ENCODE measurements at places on chromosomes 7 and 10. TPM values are rescaled to one million over a fixed set of nuclear protein-coding genes. Genes with fewer than 3 reads are reported as not detected.

GRCh38 chr10:30098629-30099028, 39.2 kb upstream of the JCAD start:
- H3K27me3 ChIP-seq, result no peaks in the 10 kb centered on the region
- H3K36me3 ChIP-seq, result no peaks in the 10 kb centered on the region
- no peak overlapping the region for H3K4me3 ChIP-seq
- no peak for DNase-seq

- no peaks in the 10 kb centered on the region for H3K4me1 ChIP-seq
- H3K4me3 ChIP-seq, result no peak overlapping the region
- no peaks in the 10 kb centered on the region for H3K27me3 ChIP-seq
Observed at GRCh38 chr7:23022258-23022769, 8.4 kb upstream of the HYCC1 start.

- no peaks in the 10 kb centered on the region for H3K27me3 ChIP-seq
- H3K4me3 ChIP-seq, result no peak overlapping the region
- no peaks in the 10 kb centered on the region for H3K4me1 ChIP-seq
- DNase-seq, result no peak
Observed at GRCh38 chr10:121165276-121165675, 314.1 kb downstream of the WDR11 start.

GRCh38 chr10:52621635-52622079, 150.9 kb downstream of the MBL2 start:
- DNase-seq, result peak; percentile 10
- H3K4me3 ChIP-seq, result no peak overlapping the region
- no peaks in the 10 kb centered on the region for H3K36me3 ChIP-seq

The FAM221A gene
- 12.9 TPM for total RNA-seq

The STAG3 gene
- 1.5 TPM for total RNA-seq

The CDC123 gene
- 78.1 TPM for total RNA-seq

The SPDYE16 gene
- 0.33 TPM for total RNA-seq

DNA sequence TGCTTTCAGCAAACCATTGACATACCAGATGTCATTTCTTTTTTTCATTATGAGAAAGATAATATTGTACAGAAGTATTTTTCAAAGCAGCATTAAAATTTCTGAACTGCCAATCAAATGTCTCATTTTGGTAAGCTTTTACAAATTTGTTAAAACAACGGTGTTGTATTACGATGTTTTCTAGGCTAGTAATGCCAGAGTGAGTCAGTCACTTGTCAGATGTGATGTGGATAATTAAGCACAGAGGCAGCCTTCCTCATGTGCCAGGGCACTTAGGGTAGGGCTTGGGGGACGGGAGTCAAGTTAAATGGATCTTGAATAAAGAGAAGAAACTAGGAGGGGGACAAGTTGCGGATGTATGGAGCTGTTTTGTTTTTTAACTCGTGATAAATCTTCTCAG, 10.1 kb downstream of the PSTK start:
- H3K36me3 ChIP-seq, result peaks cover 13% of the 10 kb centered on the region
- H3K4me3 ChIP-seq, result no peak overlapping the region
- DNase-seq, result no peak

DNA sequence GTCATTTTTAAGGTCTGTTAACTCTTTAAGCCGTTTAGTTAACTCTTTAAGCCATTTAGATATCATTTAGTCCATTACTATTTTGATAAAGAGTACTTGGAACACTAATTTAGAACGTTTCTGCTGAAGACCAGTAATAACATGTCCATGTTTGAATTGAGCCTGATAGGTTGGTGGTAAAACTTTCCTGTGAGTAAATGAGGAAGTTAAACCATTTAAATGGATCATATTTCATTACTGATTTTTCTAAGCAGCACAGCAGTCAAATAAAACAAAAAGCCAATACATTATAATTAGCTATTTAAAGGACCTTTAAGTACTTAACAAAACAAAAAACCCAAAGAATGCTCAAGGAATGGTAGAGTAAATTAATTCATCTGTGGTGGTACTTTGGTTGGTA, 29.4 kb downstream of the PHTF2 start:
- H3K4me1 ChIP-seq, result no peaks in the 10 kb centered on the region
- no peak overlapping the region for H3K27ac ChIP-seq
- no peak overlapping the region for H3K4me3 ChIP-seq
- DNase-seq, result no peak

The PDE1C gene
- 7.8 TPM for total RNA-seq

DNA sequence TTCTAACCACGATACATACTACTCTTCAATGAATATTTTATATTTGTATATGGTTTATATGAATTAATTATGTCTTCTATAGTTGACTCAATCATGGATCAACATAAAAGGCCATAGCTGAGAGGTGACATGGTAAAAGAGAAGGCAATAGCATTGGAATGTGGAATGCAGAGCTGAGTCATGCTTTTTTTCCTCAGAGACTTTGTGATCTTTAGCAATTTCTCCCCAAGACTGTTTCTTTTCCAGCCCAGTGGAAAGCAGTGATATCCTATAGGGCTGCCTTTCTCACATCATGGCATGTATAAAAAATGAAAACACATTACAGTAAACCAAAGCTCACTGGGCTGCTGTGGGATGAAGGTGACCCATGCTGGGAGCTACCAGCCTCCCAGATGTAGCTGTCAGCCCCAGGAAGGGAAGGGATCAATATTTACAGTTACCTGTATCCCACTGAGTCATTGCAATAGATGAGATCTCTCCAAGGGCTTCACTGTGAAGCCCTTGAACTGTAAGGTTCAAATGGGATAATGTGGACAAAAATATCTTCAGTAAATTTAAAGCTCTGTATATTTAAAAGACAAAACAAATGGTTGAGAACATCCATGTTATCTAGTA, 30.2 kb downstream of the SLC39A12 start:
- DNase-seq, result no peak
- no peaks in the 10 kb centered on the region for H3K36me3 ChIP-seq
- H3K27me3 ChIP-seq, result no peaks in the 10 kb centered on the region
- H3K4me1 ChIP-seq, result no peaks in the 10 kb centered on the region
- no peak overlapping the region for H3K4me3 ChIP-seq

The FIS1 gene
- 309 TPM for total RNA-seq

GRCh38 chr10:86385806-86386205, 19.2 kb upstream of the GRID1 start:
- H3K4me3 ChIP-seq, result no peak overlapping the region
- peaks cover 5% of the 10 kb centered on the region for H3K4me1 ChIP-seq
- DNase-seq, result no peak
- H3K27ac ChIP-seq, result no peak overlapping the region
- H3K27me3 ChIP-seq, result no peaks in the 10 kb centered on the region

GRCh38 chr7:29723599-29723998, 82.7 kb upstream of the WIPF3 start:
- H3K27ac ChIP-seq, result no peak overlapping the region
- no peaks in the 10 kb centered on the region for H3K36me3 ChIP-seq
- DNase-seq, result no peak
- H3K27me3 ChIP-seq, result no peaks in the 10 kb centered on the region
- H3K4me3 ChIP-seq, result no peak overlapping the region

DNA sequence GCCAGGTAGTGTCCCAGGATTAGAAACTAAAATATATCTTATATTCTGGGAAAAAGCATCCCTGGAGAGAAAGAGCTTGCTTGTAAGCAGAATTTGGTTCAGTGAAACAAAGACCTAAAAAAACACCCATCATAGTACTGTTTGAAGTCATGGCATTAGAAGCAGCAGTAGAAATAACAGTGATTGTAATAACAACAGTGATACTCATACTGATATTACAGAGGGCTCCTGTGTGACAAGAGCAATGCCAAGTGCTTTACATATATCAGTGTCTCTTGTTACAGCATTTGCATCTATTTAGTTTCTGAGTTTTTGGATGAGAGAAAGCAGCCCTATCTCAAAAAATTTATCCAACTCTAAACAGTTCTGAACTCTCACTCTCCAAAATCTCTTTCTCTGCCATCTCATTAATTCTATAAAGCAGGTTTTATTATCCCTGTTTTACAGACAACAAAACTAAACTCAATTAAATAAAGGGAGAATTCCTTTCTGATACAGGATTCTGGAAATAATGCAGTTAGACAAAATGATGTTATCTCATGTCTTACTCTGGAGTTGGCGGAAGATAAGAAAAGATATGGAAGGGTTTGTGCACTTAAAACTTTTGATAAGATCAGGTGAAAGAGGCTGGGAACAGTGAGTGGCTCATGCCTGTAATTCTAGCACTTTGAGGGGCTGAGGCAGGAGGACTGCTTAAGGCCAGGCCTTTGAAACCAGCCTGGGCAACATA, 146.5 kb upstream of the AOAH start:
- H3K27ac ChIP-seq, result no peak overlapping the region
- H3K36me3 ChIP-seq, result peaks cover 17% of the 10 kb centered on the region
- H3K27me3 ChIP-seq, result no peaks in the 10 kb centered on the region
- no peak for DNase-seq
- no peak overlapping the region for H3K4me3 ChIP-seq

GRCh38 chr7:120944826-120945562, 5.6 kb upstream of the ING3 start:
- H3K27me3 ChIP-seq, result no peaks in the 10 kb centered on the region
- H3K27ac ChIP-seq, result no peak overlapping the region

DNA sequence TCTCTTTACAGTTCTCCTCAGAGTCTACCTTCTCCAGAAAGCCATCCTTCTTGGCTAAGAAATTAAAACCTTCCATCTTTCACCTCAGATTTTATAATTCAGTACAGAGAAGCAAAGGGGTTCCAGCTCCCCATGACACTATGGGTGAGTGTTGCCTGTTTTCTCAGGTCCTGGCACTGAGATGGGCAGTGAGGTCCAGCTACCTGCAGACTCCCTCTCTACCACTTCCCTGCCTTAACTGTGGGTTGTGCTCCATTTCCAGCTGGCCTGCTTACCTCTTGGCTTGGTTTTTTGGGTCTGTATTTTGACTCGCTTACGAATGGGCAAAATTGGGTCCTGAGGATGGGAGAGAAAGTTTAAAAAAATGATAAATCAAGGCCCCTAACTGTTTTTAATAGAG, 26.3 kb downstream of the ZCWPW1 start:
- no peak overlapping the region for H3K27ac ChIP-seq
- H3K36me3 ChIP-seq, result no peaks in the 10 kb centered on the region
- no peak for DNase-seq
- H3K27me3 ChIP-seq, result no peaks in the 10 kb centered on the region

GRCh38 chr7:108716783-108717182, 147.1 kb downstream of the DNAJB9 start:
- no peak overlapping the region for H3K27ac ChIP-seq
- no peaks in the 10 kb centered on the region for H3K27me3 ChIP-seq
- no peak overlapping the region for H3K4me3 ChIP-seq
- no peak for DNase-seq
- H3K36me3 ChIP-seq, result no peaks in the 10 kb centered on the region
- H3K4me1 ChIP-seq, result no peaks in the 10 kb centered on the region

The TMEM236 gene
- total RNA-seq, result 0.29 TPM

DNA sequence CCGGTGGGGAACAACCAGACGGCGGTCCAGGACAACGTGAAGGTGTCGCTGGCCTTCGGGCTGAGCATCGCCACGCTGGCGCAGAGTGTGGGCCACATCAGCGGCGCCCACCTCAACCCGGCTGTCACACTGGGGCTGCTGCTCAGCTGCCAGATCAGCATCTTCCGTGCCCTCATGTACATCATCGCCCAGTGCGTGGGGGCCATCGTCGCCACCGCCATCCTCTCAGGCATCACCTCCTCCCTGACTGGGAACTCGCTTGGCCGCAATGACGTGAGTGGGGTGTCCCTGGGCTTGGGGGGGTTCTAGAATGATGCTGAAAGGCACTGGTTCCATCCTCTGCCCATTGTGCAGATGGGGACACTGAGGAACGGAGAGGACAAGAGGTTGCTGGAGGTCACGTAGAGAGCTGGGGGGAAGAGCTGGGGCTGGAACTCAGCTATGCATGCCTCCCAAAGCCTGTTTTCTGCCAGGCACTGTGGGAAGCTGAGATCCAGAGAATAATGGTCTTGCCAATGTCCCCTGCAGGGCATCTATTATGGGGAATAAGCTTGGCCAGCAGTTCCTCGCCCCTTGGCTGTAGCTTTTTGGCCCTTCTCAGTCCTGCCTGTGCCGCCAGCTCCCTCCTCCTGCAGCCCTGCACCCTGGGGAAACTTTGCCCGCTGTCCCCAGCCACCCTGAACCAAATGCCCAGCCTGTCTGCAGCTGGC, 523 bp downstream of the AQP1 start:
- no peak for DNase-seq
- no peak overlapping the region for H3K27ac ChIP-seq
- H3K4me3 ChIP-seq, result no peak overlapping the region

- DNase-seq, result no peak
- no peaks in the 10 kb centered on the region for H3K36me3 ChIP-seq
- H3K4me1 ChIP-seq, result no peaks in the 10 kb centered on the region
- H3K4me3 ChIP-seq, result no peak overlapping the region
- no peak overlapping the region for H3K27ac ChIP-seq
- no peaks in the 10 kb centered on the region for H3K27me3 ChIP-seq
Observed at GRCh38 chr10:117590101-117590875, 47.7 kb downstream of the EMX2 start.

DNA sequence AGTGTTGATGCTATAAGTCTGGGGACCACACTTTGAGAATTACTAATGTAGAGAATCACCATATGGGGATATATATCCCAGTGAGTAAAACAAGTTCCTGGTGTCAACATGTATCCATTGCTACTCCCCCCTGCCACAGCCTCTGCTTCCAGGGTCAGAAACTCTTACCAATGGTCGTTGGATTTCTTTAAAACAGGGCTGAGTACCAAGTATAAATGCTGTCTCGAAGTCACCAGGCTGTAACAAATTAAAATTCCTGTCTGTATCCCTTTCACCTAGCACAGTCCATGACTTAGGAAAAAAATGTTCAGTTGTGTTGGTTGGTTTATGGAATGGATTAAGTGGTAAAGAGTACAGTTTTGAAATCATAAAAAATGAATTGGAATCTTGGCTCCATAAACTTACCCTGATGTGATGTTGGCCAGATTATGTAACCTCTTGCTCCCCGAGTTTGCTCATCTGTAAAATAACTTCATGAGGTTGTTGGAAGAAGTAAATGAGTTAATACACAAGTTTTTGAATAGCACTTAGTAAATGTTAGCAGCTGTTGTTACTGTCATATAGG, 364.0 kb upstream of the LRGUK start:
- H3K4me1 ChIP-seq, result no peaks in the 10 kb centered on the region
- no peak for DNase-seq
- H3K36me3 ChIP-seq, result no peaks in the 10 kb centered on the region
- H3K4me3 ChIP-seq, result no peak overlapping the region
- no peaks in the 10 kb centered on the region for H3K27me3 ChIP-seq

DNA sequence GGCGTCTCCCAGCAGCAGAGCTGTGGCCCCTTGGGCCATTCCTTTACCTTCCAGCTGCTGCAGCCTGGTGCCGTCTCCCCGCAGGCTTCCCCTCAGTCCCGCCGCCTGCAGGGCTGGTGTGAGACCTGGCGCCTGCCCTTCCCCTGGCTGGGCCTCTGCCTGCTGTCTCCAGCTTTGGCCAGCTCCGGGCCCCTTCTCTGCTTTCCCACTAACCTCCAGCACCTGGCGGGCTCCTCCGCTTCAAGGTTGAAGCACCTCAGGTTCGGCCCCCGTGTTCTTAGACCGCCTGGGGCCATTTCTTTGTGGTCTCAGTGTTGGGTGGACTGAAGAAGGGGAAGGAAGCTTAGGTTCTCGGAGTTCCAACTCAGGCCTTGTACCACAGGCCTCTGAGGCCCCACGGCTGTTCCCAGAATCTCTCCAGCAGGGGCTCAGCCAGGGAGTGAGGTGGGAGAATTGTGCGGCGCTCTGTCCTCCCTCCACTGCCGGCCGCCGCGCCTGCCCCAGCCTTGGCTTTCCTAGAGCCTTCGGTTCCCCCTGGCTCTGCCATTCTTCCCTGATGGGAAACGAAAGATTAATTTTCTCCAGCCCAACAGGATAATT, 30.3 kb downstream of the GBX1 start:
- H3K4me1 ChIP-seq, result no peaks in the 10 kb centered on the region
- peaks cover 59% of the 10 kb centered on the region for H3K36me3 ChIP-seq
- no peak for DNase-seq
- H3K4me3 ChIP-seq, result no peak overlapping the region
